ENCODE measurements at places on chromosomes 6 and 20. TPM values are rescaled to one million over a fixed set of nuclear protein-coding genes. Genes with fewer than 3 reads are reported as not detected.

The CALHM4 gene
- not detected for total RNA-seq

The SLC35D3 gene
- not detected for total RNA-seq

The BPIFB3 gene
- not detected for total RNA-seq

The NOX3 gene
- total RNA-seq: not detected

The FOXS1 gene
- total RNA-seq: 1.5 TPM

All from SJSA1 (cell line).